ENCODE measurements at places on chromosomes 1 and 21. TPM values are rescaled to one million over a fixed set of nuclear protein-coding genes. Genes with fewer than 3 reads are reported as not detected.

Gene ABCG1
- total RNA-seq = not detected

GRCh38 chr1:3598522-3599285 is 12.6 kb downstream of the MEGF6 start:
- no peaks in the 10 kb centered on the region for H3K27me3 ChIP-seq
- DNase-seq = no peak
- no peaks in the 10 kb centered on the region for H3K4me1 ChIP-seq
- no peaks in the 10 kb centered on the region for H3K36me3 ChIP-seq

DNA sequence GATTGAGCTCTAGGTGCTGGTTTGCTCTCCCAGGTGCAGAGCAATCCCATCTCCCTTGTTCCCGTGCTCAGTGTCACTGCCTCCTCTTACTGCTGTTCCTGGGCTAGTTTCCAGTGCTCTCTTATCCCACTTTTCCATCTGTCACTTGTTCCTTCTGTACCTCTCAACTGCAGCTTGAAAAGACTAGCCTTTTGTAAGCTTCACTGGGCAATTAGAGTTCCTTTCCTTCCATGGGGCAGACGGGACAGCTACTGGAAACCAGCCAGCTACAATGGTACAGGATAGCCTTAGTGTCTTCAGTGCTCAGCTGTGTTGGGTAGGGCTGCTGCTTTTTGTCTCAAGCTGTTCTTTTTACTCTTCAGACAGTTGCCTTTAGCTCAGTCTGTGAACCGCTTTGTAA is 31.6 kb downstream of the AGT start:
- H3K27me3 ChIP-seq = no peaks in the 10 kb centered on the region
- H3K27ac ChIP-seq = no peak overlapping the region
- no peak for DNase-seq
- H3K4me1 ChIP-seq = no peaks in the 10 kb centered on the region

- no peaks in the 10 kb centered on the region for H3K4me1 ChIP-seq
- H3K27me3 ChIP-seq = no peaks in the 10 kb centered on the region
- no peak overlapping the region for H3K4me3 ChIP-seq
- no peak overlapping the region for H3K27ac ChIP-seq
Measured at GRCh38 chr1:59605761-59606160, 209.0 kb upstream of the HOOK1 start.

Gene LCE3D
- total RNA-seq = not detected

Gene IL6R
- 4.9 TPM for total RNA-seq

DNA sequence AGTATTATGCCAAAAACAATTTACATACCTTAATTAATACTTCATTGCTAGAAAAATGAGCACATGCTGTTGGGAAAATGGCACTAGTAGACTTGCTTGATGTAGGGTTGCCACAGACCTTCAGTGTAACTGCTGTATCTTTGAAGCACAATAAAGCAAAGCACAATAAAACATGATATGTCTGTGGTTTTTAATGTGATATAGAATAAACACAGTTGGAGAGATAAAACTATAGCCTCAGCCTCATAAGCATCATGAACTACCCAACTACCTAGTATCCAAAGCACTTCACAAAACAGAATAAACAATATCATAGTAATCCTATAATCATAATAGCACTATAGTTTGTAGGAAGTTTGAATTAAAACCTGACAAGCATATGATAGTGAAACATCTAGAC is 143.5 kb downstream of the SYT14 start:
- H3K4me3 ChIP-seq = no peak overlapping the region
- no peaks in the 10 kb centered on the region for H3K27me3 ChIP-seq
- H3K36me3 ChIP-seq = no peaks in the 10 kb centered on the region
- H3K4me1 ChIP-seq = peaks cover 33% of the 10 kb centered on the region
- no peak for DNase-seq

GRCh38 chr1:53123453-53124140 is 18.8 kb downstream of the SLC1A7 start:
- no peaks in the 10 kb centered on the region for H3K36me3 ChIP-seq
- no peak for DNase-seq
- no peak overlapping the region for H3K27ac ChIP-seq
- H3K27me3 ChIP-seq = no peaks in the 10 kb centered on the region

Measured in Caco-2 (cell line).